ENCODE measurements at places on chromosomes 7 and 10.

GRCh38 chr7:154553711-154554265 lies 449.1 kb downstream of the PAXIP1 start:
- no peaks in the 10 kb centered on the region for H3K4me1 ChIP-seq
- H3K4me3 ChIP-seq = no peak overlapping the region
- H3K36me3 ChIP-seq = no peaks in the 10 kb centered on the region
- no peak for DNase-seq
- H3K27ac ChIP-seq = no peak overlapping the region

DNA sequence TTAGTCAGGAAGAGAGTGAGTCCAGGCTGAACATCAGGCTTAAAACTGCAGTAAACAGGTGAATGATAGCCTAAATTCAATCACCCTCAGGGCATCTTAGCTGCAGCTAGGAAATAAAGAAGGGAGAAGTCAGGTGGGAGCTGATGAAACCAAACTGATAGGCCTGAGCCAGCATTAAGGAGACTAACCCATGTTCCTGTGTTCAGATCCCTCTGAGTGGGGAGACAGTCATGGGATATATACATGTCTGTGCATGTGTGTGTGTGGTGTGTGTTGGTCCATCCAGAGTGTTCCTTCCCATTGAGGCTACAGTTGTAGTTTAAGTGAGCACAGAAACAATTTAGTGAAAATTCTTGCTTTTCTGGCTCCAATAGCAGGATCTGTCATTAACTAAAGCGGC lies 480.9 kb downstream of the PHTF2 start:
- no peak for DNase-seq
- no peaks in the 10 kb centered on the region for H3K4me1 ChIP-seq
- H3K27me3 ChIP-seq = peaks cover 7% of the 10 kb centered on the region
- H3K36me3 ChIP-seq = no peaks in the 10 kb centered on the region
- H3K4me3 ChIP-seq = no peak overlapping the region

GRCh38 chr10:4503076-4503475 lies 322.9 kb upstream of the AKR1E2 start:
- no peak overlapping the region for H3K4me3 ChIP-seq
- H3K36me3 ChIP-seq = no peaks in the 10 kb centered on the region
- no peaks in the 10 kb centered on the region for H3K4me1 ChIP-seq
- no peaks in the 10 kb centered on the region for H3K27me3 ChIP-seq

GRCh38 chr7:142420554-142421362 lies 162.9 kb upstream of the PRSS58 start:
- H3K27me3 ChIP-seq = peaks cover 5% of the 10 kb centered on the region
- peak overlapping the region; percentile 3 for H3K27ac ChIP-seq
- no peak overlapping the region for H3K4me3 ChIP-seq
- DNase-seq = no peak
- no peaks in the 10 kb centered on the region for H3K36me3 ChIP-seq
- H3K4me1 ChIP-seq = no peaks in the 10 kb centered on the region

DNA sequence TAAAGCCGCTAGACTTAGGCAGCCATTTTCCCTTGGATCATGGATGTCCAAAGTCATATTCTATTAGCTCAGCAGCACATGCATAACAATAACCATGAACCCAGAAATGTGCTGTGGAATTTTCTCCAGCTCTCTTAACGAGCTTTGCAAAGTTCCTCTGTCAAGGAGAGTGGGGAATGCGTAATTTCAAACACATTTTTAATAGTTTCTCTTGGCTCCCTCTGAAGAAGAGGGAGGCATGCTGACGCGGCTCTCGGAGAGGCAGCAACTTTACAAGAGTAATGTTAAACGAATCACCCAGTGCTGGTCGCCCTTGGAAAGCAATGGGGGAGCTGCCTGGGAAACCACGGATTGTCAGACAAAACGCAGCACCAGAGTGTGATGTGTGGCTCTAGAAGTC lies 114.8 kb downstream of the RAB18 start:
- no peak for DNase-seq
- no peak overlapping the region for H3K27ac ChIP-seq
- H3K27me3 ChIP-seq = peaks cover 13% of the 10 kb centered on the region
- H3K36me3 ChIP-seq = no peaks in the 10 kb centered on the region
- no peak overlapping the region for H3K4me3 ChIP-seq

- no peak overlapping the region for H3K27ac ChIP-seq
- H3K27me3 ChIP-seq = no peaks in the 10 kb centered on the region
- no peak overlapping the region for H3K4me3 ChIP-seq
- no peak for DNase-seq
Measured at GRCh38 chr7:102849538-102849937, 63.3 kb upstream of the LRRC17 start.
